ENCODE measurements at places on chromosomes 11 and 22.

DNA sequence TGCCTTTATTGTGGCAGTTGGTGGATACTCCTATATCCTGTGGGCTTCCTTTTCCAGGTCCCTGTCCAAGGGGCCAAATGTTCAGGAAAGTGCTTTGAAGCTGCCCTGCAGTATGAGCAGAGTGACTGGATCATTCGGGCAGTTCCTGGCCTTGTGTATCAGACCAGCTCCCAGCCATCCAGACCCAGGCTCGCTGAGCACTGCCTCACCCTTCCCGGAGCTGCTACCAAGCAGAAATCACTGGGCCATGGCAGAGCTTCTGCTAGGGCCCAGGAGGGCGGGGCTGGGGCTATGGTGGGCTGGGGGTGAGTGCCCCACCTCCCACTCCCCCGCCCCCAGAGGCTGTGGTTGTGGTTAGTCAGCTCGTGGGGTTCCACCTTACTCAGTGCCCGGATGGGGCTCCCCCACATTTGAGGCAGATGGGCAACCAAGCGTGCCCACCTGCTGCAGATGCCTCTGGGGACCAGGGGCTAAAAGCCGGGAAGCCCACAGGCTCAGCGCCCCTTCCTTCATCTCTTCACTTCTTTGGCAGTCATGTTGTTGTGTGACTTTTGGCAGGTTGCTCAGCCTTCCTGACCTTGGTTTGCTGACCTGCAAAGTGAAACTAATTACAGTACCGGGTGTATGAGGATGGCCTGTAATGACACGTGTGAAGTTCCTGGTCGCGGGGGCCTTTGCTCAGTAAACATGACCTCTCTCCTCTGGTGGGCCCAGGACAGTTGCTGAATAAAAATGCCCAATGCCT is 2.1 kb upstream of the LRRC32 start:
- no peak for DNase-seq

GRCh38 chr11:575313-575995 is 816 bp upstream of the PHRF1 start:
- DNase-seq = no peak

- no peak for DNase-seq
Observed at GRCh38 chr11:9753021-9753420, 89.1 kb downstream of the SWAP70 start.

DNA sequence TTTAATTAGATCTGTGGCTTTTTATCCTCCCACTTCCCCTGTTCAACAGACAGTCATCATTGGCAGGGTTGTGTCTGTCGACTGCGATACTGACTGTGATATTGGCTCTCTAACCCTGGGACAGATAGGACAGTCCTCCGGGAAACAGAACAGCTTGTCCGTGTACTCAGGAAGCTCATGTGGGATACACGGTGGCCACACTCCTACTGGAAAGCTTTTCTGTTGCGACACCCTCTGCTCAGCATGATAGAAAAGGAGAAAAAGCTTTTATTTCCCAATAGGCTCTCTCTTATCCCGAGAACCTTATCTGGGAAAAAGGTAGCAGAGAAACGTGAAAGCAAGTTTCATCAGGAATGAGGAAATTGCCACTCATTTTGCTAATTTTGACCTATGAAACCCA is 60.4 kb upstream of the HSPA8 start:
- no peak for DNase-seq

DNA sequence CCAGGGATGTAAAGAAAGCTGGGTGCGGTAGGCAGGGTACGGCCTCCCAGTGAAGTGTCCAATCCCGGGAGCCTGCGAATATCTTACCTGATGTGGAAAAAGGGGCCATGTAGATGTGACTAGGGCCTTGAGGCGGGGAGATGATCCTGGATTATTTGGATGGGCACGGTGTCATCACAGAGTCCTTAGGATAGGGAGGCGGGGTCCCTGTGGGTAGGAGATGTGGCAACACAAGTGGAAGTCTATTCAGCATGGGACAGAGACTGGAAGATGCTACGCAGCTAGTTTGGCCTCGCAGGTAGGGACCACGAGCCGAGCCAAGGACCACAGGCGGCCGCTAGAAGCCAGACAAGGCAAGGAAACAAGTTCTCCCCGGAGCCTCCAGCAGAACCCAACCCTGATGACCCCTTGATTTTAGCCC is 46.4 kb upstream of the SHANK2 start:
- no peak for DNase-seq

- DNase-seq = no peak
Observed at GRCh38 chr11:59954219-59954847, 9.5 kb upstream of the OOSP4A start.

GRCh38 chr11:45155058-45155551 is 8.7 kb downstream of the PRDM11 start:
- DNase-seq = no peak

- no peak for DNase-seq
Observed at GRCh38 chr22:42670921-42671709, 21.9 kb upstream of the CYB5R3 start.

DNA sequence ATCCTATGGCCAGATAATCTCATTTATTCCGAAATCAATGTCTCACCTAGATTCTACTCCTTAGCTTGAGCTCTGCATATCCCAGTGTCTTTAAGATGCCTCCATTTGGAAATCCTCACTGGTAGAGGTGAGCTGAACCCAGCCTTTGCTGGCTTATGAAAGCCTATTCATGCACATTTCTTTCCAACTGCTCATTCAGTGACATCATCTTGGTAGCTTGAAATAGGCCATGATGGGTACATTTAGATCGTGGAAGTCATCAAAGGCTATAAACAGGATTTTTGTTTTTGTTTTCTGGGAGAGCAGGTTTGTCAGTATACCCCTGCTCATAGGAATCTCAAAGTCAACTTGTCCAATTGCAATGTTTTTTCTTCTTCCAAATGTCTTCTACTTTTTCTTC is 6.0 kb downstream of the NXPE1 start:
- DNase-seq = no peak

DNA sequence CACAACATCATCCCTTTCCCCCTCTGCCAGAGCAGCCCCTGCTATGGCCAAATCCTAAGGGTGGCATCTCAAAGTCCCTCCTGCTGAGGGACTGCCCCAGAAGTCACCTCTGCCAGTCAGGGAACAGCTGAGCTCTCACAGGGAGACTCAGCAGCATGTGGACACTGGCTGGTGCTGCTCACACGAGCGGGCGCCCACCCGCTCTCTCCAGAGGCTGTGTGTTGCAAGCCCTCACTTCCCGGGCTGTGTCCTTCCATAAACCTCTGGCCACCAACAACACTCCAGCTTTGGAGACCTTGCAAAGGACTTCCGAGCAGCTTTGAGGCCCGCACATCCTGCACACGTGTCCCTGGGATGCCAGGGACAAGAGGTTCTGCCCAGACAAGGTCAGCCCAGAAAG is 2.8 kb downstream of the IGSF9B start:
- DNase-seq = no peak

DNA sequence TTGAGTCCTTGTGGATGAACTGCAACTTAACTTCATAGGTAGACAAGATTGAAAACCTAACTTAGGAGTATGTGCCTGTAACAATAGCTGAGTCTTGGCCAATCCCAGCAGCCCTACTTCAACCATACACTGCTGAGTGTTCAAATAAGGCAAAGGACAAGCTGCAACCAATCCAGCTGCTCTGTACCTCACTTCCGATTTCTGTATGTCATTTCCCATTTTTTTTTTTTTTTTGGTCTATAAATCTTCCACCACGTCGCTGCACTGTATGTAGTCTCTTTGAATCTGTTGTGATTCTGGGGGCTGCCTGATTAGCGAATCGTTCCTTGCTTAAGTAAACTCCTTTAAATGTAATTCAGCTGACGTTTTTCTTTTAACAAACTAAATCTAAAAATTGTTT is 35.4 kb upstream of the FLI1 start:
- DNase-seq = no peak

DNA sequence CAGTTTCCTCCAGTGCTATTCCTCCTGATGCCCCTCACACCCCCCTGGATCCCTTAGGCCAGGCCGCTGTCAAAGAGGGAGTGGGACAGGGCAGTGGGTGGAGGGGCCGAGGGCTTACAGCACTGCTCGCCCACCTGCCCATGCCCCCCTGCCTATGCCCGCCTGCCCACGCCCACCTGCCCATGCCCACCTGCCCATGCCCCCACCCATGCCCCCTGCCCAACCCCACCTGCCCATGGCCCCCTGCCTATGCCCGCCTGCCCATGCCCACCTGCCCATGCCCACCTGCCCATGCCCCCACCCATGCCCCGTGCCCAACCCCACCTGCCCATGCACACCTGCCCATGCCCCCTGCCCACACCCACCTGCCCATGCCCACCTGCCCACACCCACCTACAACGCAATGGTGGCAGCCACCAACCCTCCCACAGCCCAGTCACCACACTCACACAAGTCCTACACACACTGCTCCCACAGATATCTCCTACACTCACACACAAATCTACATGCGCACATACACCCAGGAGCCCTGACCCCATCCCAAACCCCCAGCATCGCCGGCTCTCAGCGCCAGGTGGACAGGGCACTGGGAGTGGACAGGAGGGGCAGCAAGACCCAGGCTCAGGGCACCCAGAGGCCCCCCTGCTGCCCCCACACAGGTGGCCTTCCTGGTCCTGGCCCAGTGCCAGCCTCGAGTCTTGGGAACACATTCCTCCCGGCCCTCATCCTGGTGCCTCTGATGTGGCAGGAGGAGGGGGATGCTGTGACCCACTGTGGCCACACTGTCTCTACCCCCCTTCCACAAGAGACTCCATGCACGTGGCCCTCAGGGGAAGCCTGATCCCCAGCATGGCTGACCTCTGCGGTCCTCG is 61.8 kb downstream of the CYTH4 start:
- DNase-seq = no peak

- no peak for DNase-seq
Observed at GRCh38 chr11:93783765-93784144, 327 bp upstream of the MED17 start.

DNA sequence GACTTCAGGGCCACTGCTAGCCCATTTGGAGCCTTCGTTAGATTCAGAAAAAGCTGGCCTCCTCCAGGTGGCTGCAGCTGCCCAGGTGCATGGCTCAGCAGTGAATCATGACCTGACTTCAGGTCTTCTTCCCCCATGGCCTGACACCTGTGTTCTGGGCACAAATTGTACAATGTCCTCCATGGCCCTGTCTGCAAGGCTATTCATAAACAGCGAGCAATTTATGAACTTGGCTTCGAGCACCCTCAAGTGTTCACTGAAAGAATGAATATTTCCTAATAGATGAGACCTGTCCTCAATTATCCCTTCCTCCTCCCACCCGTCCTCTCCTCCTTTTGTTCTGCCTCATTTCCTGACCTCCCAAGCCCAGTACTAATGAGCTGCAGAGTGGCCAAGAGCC is 12.2 kb upstream of the VPS37C start:
- DNase-seq = no peak

DNA sequence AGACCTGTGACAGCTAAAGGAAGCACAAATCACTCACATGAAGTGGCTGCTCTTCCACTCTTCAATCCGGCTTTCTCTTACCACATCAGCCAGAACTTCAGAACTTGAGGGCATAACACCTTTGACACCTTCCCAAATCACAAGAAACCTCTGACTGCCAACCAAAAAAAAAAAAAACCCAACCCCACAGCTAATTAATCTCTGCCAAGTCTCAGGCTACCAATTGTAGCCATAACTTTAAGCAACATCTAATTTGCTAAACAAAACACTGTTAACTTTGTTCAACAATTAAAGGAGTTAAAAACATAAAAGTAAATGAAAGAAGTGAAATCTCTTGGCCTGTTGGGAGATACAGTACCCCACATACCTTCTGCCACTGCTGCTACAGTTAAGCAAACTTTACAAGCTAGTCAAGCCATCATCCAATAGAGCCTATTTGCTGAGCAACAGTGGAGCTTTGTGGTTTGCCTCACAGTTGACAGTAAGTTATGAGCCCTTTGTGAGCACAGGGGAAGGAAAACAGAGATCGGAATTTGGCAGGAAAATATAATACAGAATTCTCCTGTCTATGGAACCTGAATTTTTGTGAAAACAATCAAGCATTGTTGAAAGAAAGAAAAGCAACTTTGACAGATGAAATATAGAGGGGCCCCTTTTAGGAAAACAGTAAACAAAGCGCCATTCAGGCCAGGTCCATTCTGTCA is at the start of gene SOX6:
Gene SOX6 (minus strand): TSS at position 490 of the 704 bp plus-strand sequence. CDS start 15,298 bp downstream, outside the sequence.
- DNase-seq = no peak

DNA sequence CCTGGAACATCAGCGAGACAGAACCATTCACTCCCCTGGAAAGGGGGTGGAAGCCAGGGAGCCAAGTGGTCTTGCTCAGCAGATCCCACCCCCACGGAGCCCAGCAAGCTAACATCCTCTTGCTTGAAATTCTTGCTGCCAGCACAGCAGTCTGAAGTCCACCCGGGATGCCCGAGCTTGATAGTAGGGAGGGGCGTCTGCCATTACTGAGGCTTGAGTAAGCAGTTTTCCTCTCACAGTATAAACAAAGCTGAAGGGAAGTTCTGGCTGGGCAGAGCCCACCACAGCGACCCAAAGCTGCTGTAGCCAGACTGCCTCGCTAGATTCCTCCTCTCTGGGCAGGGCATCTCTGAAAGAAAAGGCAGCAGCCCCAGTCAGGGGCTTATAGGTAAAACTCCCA is 764.8 kb upstream of the LUZP2 start:
- DNase-seq = no peak

DNA sequence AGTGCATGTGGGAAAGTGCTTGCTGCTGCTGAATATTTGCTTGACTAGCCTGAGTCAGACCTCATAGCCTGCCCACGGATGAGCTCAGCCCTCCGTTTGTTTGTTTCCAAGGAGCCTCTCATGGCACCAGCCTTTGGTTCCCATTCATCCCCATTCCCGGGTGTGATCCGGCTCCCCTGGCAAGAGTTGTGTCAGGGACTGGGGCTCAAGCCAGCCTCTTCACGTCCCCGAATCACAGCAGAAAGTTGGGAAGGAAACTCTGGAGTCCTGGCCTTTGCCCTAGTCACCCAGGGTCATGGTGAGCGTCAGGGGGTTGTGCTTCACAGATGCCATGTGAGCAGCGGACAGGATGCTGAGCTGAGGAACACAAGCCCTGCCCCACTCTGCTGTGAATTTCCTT is 13.8 kb downstream of the SEC14L3 start:
- DNase-seq = no peak

- DNase-seq = no peak
Observed at GRCh38 chr11:70070706-70071105, 7.4 kb upstream of the ANO1 start.

GRCh38 chr11:62115085-62115694 is 8.6 kb upstream of the INCENP start:
- DNase-seq = no peak

GRCh38 chr11:72848846-72849466 is 34.7 kb downstream of the ATG16L2 start:
- DNase-seq = no peak

DNA sequence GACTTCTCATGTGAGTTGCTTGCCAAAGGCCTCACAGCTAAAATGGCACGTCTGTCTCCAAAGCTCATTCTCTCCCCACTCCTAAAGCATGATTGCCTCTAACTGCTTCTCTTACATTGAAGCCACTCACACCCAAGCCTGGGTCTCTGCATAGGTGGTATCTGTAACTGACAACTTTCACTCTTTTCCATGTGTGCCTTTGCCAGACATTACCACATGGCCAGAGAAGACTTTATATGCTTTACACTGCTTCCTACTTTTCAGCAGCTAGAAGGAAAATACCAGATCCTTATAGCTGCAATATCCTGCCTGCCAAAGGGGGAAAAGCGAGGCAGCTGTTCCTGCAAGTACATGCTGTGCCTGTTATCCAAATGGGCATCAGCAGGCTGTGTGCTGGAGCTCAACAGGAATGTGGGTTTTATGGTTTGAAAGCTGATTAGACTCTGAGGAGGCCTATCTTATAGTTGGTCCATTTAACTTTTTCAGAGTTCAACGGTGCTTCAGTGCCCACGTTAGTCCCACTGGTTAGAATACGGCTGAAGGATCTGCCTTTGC is 547.1 kb downstream of the RAB38 start:
- DNase-seq = no peak

All from AG09319 (cell line).